ENCODE measurements at places on chromosomes 4 and X.

DNA sequence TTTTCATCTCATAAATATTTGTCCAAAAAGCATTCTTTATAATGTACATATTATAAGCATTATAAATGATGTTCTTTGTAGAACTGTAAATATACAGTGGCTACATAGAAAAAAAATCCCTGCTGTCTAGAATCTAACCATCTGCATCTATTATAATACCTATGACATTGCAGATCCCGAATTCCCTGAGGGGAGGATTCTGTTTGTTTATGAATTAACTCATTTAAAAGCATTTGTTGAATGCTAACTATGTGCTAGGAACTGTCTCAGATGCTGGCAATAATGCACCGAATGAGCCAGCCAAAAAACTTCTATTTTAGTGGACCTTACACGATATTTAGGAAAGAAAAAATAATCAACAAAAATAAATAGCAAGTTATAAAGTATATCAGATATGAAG, 189.6 kb downstream of the PACRGL start:
- no peak for DNase-seq

DNA sequence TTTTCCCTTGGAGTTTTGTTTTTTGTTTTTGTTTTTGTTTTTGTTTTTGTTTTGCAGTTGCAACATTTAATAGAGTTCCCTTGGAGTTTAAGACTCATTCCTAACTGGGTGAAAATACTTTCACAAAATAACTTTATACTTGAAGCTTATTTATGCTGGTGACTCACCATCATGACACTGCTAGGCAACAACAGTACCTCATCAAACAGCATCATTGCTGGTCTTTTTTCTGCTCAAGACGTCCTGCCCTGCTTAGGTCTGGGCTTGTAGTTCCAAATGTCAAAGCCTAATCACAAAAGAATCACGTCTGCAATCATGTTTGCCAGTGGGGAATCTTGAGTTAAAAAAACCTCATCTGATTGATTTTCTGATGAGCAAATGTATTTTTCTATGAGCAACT, 105.7 kb upstream of the PRPS2 start:
- no peak for DNase-seq

DNA sequence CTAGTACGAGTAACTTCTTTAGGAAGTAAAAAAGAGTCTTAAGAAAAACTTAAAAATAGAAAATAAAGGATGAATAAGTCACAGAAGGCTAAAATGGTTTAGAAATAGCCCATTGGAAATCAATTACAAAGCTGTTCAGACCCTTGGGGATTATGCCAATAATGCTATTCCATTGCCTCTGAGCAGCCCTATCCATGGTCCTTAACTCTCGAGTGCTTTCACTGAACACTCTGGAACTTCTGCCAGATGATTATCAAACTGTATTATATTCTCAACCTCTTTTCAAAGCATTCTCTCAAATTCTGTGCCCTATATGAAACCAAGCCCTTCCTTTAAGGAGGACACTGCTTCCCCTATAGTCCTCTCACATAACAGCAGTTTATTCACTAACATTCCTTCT, 17.0 kb downstream of the SLC9B1 start:
- DNase-seq = no peak

GRCh38 chrX:125378770-125379169, 59.1 kb downstream of the TEX13C start:
- DNase-seq = no peak

GRCh38 chrX:134374910-134375309, 85.1 kb upstream of the HPRT1 start:
- no peak for DNase-seq

GRCh38 chr4:154490583-154491340, 837 bp downstream of the DCHS2 start:
- no peak for DNase-seq

GRCh38 chr4:87541521-87541920, 12.3 kb upstream of the SPARCL1 start:
- no peak for DNase-seq

DNA sequence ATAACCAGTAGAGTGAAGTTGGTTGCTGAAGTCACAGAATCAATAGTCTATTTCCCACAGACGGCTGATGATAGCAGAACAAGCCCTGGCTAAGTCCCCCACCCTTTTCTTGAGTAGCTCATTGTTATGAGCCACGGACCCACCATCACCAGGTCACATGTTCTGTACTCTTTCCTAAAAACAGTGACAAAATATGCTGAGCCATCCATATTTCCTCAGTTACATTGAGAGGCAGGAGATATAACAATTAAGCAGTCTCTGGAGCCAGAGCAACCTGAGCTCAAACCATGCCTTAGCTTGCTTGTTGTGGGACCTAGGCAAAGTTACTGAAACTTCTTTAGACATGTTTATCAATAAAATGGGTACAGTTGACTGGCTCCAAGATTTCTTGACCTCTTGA, 2.9 kb upstream of the CSTF2 start:
- DNase-seq = no peak

GRCh38 chr4:56701161-56701480, 20.0 kb upstream of the HOPX start:
- DNase-seq = no peak

DNA sequence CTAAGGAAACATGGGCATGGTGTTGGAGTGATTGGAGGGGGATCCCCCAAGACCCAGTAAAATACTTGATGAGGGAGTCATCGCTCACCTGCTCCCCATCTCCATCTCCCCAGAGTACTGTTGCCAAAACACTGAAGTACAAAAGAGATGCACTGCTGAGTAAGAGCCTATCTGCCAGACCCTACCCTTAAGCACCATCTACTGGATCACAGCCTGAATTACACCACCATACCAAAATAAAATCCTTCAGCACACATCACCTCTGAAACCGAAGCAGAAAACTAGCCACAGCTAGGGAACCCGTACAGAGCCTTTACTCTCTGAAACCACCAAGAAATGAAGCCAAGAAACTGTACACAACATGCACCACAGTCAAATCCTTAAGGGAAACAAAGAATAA, 466.3 kb upstream of the ACTRT1 start:
- DNase-seq = no peak

DNA sequence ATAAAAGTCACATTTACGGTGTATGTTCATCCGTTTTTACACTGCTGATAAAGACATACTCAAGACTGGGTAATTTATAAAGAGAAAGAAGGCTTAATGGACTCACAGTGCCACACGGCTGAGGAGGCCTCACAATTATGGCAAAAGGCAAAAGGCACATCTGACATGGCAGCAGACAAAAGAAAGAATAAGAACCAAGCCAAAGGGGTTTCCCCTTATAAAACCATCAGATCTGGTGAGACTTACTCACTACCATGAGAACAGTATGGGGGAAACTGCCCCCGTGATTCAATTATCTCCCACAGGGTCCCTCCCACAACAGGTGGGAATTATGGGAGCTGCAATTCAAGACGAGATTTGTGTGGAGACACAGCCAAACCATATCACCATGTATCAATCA, 7.3 kb upstream of the GUCY1B1 start:
- DNase-seq = no peak

DNA sequence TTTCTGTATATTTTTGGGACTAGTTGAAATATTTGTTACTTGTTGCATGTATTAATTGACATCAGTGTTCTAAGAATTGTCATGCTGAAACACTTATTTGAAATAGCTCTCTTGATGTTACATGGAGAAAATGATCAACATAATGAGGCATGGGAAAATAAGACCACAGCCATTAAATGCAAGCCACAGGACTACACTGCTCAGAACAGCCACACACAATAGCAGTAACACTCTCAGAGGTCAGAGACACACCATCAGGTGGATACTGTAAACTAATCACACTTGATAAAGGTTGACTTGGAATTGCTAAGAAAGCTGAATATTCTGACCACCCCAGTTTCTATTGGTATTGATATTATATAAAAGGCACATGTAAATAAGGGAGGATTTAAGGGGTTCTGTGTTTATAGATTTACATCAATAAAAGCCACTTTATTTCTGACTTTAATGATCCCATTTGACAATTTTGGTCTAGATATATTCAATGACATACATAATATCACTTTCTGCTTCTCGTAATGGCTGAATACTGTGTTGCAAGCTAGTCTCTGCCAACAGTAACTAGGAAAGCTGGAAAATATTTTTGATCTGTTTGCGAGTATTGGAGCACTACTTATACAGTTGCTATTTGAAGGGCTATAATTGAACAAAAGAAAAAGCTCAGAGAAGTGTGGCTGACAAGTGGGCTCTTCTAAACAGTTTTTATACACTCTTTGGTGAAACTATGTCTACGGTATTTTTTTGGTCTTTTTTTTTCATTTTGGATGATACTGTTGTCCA, 876.5 kb upstream of the INTU start:
- DNase-seq = no peak

DNA sequence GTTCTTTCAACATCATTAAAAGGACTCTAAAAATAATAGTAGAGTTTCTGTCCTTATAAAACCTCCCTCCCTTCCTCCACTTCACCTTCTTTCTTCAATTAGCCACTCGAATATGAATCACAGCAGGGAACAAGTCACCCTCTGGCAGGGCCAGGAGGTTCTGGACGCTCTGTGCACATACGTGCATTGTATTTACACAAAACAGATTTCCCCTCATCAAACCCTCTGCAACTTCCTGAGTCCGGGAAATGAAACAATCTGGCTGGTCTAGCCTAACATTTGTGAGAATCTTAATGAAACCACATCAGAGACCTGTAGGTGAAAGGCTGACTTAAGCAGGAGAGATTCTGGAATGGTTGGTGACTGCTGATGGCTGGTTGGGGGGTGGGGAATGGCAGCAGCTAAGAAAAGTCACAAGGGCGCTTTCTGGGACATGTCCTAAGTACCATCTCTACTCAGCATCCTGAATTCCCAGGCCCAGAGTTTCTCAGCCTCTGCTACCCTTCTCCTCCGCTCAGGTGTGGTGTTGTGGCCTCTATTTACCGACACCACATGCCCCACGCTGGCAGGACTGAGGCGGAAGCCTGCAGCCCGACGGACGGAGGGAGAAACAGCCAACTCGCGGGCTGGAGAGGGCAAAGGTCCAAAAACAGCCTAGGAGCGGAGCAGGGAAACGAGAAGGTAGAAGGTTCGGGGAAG, 1.0 kb downstream of the ZDHHC9 start:
- DNase-seq = no peak

GRCh38 chr4:53016099-53016820, 154.1 kb downstream of the RASL11B start:
- no peak for DNase-seq

DNA sequence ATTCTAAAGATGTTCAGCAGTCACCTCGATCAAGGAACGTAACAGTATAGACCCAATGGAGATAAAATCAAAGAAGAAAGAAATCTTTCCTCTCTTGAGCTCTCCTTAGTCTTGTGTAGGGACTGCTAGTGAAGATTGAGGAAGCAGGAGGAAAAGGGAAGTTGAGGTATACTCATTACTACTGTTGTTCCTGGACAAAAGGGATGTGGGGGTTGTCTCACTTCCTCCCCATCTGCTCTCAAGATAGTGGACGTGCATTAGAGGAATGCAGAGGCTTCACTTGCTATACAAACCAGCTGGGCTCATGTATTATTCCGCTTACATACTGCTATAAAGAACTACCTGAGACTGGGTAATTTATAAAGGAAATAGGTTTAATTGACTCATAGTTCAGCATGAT, 208.9 kb upstream of the ARHGEF9 start:
- DNase-seq = no peak

DNA sequence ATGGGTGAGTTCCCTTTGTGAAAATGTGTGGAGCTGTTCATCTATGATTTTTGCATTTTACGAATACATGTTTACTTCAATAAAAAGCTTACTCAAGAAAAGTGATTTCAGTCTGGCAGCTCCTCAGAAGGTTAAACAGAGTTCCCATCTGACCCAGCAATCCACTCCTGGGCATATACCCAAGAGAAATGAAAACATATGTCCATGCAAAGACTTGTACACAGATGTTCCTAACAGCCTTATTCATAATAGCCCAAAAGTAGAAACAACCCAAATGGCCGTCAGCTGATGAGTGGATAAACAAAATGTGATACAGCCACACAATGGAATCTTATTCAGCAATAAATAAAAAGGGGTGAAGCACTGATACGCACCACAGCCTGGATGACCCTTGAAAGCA, 20.8 kb downstream of the CLCN4 start:
- no peak for DNase-seq

DNA sequence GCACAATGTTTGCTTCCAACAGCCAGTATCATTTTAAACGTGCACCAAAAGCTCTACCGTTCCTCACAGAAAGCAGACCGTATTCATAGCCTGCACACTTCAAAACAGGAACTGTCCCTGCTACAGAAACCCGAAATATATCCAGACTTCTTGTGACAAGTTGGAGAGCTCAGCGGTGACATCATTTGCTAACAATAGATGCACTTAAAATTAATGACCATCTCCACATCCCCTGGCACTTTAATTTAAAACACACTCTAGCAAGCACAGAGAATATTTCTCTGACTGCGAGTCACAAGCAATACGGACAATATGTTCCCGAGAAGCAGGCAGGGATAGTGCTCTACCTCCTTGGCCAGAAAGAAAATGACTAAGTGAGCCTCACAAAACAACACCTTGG, 2.5 kb downstream of the NYX start:
- DNase-seq = no peak

GRCh38 chrX:23937100-23937499, 29.3 kb downstream of the CXorf58 start:
- no peak for DNase-seq

DNA sequence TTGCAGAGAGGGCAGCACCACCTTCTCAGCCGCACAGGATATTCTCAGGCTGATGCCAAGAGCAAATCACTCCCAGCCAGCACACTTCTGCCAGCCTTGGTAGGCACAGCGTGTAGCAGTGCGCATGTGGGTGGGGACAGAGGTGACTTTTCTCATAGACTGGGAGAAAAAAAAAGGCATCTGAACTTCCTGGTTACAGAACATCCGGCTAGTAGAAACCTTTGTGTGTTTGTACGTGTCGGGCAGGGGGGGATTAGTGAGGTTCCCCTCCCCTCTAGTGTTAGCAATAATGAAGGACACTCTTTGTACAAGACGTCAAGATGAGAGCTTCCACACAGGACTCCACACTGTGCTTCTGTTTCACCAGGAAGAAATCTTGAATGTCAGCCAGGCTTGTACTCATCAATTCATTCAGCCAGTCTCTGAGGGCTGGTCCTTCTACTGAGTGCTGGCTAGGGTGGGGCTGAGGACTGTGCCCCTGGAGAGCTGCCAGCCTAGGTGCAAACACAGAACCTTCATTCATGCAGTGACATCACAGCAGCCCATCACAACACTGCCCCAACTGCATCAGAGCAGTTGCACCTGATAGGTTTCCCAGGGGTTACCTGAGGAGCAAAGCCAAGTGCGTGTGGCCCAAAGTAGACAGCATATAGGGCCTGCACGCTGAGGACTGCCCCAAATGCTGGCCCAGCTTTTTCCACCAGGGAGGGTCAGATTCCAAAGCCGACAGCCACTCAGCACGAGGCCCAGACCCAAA, 34.7 kb downstream of the SLC25A5 start:
- peak; percentile 10 for DNase-seq

- DNase-seq = no peak
Observed at GRCh38 chrX:50779694-50780093, 34.3 kb downstream of the SHROOM4 start.

DNA sequence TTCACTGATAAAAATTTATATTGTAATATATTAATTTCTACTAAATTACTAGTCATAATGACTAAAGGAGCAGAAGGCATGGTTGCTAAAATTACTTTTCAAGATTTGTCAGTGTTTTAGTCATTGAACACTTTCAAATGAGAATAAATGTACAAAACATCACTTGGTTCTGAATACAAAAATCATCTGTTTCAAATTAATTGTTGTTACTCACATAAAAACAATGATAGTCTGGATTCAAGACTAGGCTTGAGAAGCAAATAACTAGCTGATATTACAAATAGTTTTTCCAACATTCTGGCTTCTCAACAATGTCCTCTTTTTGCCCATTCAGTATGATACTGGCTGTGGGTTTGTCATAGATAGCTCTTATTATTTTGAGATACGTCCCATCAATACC, 112.5 kb downstream of the ANAPC10 start:
- DNase-seq = no peak
